H4 (cell line): ENCODE measurements at places on chromosomes 5 and 9. TPM values are rescaled to one million over a fixed set of nuclear protein-coding genes. Genes with fewer than 3 reads are reported as not detected.
A peak's percentile ranks its signal among the peaks of the same experiment; 100 is the strongest.

- no peak for DNase-seq
Measured at GRCh38 chr9:32940740-32941139, 60.7 kb downstream of the APTX start.

GRCh38 chr5:132447196-132447595, 43.4 kb downstream of the IRF1 start:
- DNase-seq, result no peak

DNA sequence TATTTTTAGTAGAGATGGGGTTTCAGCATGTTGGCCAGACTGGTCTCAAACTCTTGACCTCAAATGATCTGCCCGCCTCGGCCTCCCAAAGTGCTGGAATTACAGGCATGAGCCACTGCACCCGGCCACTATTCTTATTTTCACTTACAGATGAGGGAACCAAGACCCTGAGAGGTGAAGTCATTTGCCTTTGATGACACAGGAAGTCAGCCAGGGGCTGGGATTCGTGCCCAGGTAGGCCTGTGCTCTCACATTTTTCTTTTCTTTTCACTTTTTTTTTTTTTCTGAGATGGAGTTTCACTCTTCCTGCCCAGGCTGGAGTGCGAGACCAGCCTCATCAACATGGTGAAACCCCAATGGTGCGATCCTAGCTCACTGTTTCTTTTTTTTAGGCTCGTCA, 22.2 kb downstream of the ENG start:
- no peak for DNase-seq

DNA sequence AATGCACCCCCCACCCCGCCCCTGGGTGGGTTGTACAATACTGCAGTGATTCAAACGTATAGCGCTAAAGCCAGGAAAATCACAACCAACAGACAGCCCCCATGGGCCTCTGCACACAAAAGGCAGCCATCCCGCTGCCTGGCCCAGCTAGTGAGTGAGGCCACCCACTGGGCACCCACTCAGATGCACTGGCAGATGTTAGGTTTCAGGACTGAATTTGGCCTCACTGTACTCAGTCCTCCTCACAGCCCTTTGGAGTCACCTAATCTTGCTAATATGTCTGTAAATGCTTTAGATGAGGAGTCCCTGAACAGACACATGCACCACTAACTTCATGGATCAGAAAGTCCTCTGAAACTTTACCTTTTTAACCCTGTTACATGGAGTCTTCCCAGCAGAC, 87.7 kb downstream of the FSTL4 start:
- no peak for DNase-seq

DNA sequence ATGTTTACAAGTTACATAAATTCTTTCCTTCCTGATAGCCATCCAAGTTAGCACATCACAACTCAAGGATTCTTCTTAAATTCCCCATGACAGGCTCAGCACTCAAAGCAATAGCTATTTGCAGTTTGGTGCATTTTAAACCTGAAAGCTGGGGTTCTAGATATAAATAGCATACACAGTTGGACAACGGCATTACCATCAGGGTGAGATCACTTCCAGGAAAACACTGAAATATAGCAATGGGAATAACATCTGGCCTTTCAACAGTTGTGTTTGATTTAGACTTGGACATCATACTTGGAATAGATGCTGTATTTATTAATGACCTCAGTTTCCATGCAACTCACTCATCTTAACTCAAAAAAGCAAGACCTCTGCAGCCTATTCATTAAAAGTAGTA, 24.7 kb upstream of the LECT2 start:
- no peak for DNase-seq

- no peak for DNase-seq
Measured at GRCh38 chr9:102000956-102001355, 262.5 kb upstream of the GRIN3A start.

- DNase-seq, result no peak
Measured at GRCh38 chr9:118928722-118929121, 440.5 kb downstream of the BRINP1 start.

DNA sequence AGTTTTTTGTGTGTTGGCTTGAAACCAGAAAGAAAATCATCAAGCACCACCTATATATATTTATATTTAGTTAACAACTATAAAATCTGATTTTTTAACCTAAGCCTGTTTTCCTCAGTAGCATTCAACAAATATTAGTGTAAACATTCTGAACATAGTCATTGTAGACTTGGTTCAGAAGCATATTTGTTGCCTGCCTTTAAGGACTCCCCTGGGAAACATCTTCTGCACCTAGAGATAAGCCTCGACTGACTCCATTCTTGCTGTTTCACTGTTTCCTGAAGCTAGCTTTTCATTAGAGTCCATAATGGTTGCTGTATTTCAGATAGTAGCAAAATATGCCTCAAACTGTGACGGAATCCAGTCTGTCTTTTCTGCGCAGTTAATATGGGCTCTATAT, 123.5 kb downstream of the TRIO start:
- no peak for DNase-seq

GRCh38 chr5:150457121-150457520, 7.6 kb upstream of the RPS14 start:
- DNase-seq, result no peak

DNA sequence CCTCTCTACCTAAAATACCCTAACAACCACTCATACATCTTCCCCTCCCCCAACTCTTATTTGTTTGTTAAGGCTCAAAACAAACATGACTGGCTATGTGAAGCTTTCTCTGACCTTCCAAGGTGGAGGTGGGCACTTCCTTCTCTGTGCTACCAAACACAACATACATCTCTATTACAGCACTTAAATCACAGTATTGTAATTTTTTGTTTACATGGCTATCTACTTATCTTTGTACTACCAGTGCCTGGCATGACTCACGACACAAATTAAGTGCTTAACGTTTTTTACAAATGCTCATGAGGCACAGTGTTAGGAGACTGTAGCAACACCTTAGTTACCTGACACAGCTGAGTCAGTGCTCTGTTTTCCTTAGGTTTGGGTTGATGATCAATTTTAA, 18.6 kb downstream of the HOMER1 start:
- peak; percentile 52 for DNase-seq

GRCh38 chr5:42715785-42716184, 40.8 kb upstream of the CCDC152 start:
- peak; percentile 84 for DNase-seq

DNA sequence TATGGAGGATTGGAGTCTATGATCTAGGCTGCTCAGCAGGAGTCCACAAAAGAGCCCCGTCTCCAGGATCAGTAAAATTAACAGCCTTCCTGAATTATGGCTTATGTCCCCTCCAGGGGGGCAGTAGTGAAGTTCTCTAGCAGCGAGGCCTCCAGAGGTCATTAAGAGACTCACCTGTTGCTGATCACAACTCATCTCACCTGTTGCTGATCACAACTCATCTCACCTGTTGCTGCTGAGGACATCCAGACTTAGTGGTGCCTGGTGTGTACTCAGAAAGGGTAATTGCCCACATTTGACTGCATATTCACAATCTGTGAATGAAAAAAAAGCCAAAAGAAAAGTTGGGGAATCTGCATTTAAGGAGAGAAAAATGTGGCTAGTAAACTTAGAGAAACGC, 129.5 kb downstream of the SMARCA2 start:
- no peak for DNase-seq

GRCh38 chr5:113268232-113268631, 166.6 kb downstream of the TSSK1B start:
- DNase-seq, result no peak

GRCh38 chr9:108526518-108526917, 329.3 kb downstream of the ACTL7B start:
- DNase-seq, result no peak

- DNase-seq, result peak; percentile 21
Measured at GRCh38 chr5:99607124-99607523, 678.3 kb upstream of the CHD1 start.

DNA sequence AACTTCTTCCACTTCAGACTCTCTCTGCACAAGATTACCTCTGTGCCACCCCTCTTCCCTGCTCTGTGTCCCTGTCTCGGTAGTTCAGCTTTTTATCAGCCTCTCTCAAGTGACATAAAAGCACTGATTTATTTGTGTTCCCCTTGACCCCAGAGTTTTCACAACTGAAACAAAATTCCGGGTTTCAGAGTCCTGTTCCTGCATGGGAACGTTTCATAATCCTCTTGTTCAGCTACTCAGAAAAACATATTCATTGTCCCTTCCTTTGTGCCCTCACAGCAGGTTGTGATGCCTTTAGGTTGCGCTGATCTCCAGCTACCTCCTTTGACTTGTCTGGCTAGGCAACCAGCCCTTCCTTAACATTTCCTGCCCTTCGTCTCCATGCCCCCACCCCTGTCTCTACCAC, 13.7 kb upstream of the ITGA1 start:
- no peak for DNase-seq

DNA sequence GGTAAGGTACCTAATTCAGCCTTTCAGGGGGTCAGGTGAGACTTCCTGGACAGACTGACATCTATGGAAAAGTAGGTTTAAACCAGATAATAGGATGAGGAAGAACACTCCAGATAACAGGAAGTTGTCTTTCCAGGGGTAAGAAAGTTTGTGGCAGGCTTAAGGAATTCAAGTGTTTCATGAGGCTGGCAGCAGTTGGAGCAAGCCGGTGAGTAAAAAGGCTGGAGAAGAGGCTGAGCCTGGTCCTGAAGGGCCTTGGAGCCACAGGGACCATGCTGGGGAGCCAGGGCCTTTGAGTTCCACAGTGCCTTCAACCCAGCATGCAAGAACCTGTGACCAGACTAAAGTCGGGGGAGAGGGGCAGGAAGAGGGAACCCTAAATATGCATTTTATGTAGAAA, 353.4 kb downstream of the SPOCK1 start:
- no peak for DNase-seq

Gene TMOD1
- total RNA-seq, result 1.3 and 1.8 TPM in 2 replicates

Gene TOMM5
- total RNA-seq, result 357 and 397 TPM in 2 replicates

Gene FAM221B
- not detected in 2 replicates for total RNA-seq

Gene TAF1L
- total RNA-seq, result not detected in 2 replicates

Gene PCDHGB1
- 0.43 and 3.1 TPM in 2 replicates for total RNA-seq

Gene C9orf50
- not detected in 2 replicates for total RNA-seq

Gene HAVCR1
- 0.04 and 0.29 TPM in 2 replicates for total RNA-seq

Gene ABLIM3
- total RNA-seq, result 6.7 and 14.2 TPM in 2 replicates

Gene PURA
- 4.0 and 5.6 TPM in 2 replicates for total RNA-seq

Gene PCDHGB7
- 0.58 and 1.4 TPM in 2 replicates for total RNA-seq

Gene MLANA
- total RNA-seq, result not detected in 2 replicates
